ENCODE measurements at places on chromosomes 3 and 15.
A peak's percentile ranks its signal among the peaks of the same experiment; 100 is the strongest.

DNA sequence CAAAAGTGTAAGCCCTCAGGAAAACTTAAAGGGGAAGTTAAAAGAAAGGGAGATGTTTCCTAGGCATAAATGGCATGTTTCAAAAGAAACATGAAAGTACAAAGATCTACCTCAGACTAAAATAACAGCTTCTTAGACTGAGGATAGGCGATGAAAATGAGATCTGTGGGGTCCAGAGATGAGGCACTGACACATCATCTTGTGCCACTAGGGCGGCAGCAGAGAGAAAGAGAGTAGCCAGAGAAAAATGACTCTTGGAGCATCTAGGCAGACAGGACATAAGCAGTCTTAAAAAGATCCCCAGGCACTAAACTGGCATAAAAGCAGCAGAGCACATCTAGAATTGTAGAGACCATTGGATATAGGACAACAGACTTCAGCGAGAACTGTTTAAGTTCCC is 42.5 kb upstream of the RFX7 start:
- peak; percentile 2 for DNase-seq

- DNase-seq = peak; percentile 36
Observed at GRCh38 chr3:46812237-46812791, 50.9 kb downstream of the MYL3 start.

DNA sequence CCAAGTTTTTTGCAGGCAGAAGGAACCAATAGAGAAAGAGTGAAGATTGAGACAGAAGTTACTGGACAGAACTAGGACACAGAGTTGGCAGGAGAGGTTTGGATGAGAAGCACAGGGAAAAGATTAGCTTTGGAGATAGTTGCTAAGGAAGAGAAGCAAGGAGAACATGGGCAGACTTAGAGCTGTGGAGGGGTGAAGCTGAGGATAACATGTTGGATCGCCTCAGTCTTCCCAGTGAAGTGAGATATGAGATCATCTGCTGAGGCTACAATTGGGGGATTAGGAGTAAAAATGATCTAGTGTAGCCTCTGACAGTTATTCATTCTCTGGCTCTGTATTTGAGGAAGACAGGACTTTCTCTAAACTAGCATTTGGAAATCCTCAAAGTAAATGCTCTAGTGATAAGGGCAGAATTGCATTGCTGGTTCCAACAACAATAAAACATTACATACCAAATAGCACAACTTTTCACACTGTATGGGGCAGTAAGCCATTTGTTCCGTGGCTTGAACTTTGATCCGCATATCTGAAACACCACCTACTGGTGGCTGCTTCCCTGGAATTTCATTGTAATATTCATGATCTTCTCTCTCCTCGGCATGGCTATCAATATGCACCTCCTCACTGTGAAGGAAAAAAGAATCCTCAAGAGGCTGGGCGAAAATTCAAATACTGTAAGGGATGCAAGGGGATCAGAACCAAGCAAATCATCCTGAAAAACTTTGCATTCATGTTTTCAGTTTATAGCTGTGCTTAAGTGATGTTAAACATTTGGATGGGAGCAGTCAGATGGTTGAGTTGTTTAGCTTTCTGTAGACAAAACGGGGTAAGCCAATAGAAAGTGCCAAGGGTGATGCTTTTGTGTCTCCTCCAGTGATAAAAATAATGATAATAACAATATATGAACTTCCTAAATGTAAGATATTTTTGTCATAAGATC is 22.2 kb upstream of the EID1 start:
- DNase-seq = no peak

- DNase-seq = no peak
Observed at GRCh38 chr3:37907906-37908305, 46.2 kb downstream of the CTDSPL start.

GRCh38 chr3:15053541-15053940 is 11.6 kb downstream of the MRPS25 start:
- DNase-seq = no peak

- DNase-seq = no peak
Observed at GRCh38 chr3:30259730-30260129, 346.7 kb upstream of the TGFBR2 start.

DNA sequence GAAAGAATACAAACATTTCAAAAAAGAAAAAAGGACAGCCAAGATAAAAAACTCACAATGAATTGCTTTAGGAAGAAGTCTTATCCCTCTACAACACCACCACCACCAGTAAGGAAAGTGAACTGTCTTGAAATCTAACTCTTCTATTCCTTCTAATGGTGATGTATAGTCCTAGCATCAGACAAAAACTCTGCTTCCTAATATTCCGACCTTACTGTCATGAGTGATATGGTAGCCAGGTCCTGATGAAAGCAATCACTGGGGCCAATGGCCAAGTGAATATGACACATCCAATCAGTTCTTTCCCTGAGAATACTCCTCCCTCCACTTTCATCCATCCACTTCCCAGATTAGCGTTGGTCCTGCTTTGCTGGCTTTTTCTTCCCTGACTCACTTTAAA is 14.8 kb downstream of the GK5 start:
- DNase-seq = no peak

DNA sequence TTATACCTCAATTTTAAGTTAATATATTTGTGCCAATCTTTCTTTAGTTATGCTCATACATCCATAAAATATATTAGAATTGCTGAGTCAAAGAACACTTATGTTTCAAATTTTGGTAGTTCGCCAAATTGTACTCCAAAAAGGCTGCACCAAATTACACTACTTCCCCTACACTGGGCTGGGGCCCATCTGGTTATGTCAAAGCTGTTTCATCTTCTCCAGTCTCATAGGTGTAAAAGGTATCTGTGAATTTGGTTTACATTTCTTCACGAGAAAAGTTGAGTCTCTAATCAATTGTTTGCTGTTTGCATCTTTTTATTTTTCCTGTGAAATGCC is 706 bp downstream of the FSIP1 start:
- no peak for DNase-seq

GRCh38 chr3:42745776-42746454 is 27.1 kb downstream of the CCDC13 start:
- no peak for DNase-seq

GRCh38 chr3:196502775-196503195 is 783 bp downstream of the RNF168 start:
- DNase-seq = peak; percentile 80

DNA sequence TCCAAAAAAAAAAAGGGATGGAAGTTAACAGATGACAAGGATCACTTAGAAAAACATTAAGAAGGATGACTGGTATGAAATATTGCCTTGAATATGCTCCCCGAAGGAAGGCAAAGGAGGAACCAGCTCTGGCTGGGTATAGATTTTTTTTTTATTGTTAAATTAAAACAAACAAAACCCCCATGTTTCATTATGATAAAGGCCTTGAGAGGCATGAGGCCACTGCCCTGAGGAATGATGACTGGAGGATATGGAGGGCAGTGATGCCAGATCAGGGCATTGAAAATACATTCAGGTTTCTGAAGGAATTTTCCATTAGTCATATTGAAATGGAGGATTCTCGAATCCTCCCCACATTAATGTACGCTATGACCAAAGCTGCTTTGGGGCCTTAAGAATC is 120.9 kb downstream of the ADAMTS9 start:
- DNase-seq = no peak

- DNase-seq = no peak
Observed at GRCh38 chr3:140164922-140165590, 230.1 kb downstream of the CLSTN2 start.

DNA sequence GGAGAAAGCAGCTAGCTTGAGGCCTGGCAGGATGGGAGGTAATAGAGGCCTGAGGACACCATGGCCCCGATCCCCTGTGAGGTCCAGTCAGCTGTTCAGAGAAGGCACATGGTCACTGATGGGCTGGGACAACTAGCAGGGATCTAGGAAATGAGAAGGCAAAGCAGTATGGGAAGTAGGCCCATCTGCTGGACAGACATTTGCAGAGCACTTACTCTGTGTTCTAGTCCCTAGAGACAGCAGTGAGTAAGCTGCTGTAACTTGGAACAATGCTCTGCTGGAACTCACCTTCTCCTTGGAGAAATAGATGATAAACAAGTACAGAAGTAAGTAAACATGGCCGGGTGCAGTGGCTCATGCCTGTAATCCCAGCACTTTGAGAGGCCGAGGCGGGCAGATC is 7.1 kb downstream of the ECE2 start:
- peak; percentile 32 for DNase-seq

DNA sequence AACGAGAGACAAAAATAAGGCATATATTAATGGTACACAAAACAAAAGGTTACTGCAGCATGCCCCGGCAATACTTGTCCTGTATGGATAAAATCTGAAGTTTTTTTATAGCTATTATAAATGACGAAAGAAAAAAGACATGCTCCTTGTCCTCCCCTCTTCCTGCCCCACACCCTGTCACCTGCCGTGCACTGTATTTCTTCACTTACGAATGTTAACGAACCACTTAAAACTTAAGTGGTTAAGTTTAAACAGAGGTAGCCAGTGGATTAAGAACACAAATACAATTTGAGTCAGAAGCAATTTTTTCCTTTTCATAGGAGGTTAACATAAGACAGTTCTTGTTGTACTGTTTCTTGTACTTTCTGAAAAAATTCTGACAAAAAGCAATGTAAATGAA is 799.1 kb upstream of the NECTIN3 start:
- no peak for DNase-seq

- no peak for DNase-seq
Observed at GRCh38 chr3:16056217-16056616, 118.3 kb upstream of the GALNT15 start.

DNA sequence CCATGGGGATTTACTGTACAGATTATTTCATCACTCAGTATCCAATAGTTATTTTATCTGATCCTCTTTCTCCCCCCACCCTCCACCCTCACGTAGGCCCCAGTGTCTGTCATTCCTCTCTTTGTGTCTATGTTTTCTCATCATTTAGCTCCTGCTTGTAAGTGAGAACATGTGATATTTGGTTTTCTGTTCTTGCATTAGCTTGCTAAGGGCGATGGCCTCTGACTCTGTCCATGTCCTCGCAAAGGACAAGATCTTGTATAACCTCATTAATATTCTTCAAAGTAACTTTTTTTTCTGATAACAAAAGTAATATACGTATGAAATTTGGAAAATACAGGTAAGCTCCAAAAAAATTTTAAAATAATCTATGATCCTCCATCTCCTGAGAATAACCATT is 67.4 kb downstream of the MAP3K13 start:
- no peak for DNase-seq

DNA sequence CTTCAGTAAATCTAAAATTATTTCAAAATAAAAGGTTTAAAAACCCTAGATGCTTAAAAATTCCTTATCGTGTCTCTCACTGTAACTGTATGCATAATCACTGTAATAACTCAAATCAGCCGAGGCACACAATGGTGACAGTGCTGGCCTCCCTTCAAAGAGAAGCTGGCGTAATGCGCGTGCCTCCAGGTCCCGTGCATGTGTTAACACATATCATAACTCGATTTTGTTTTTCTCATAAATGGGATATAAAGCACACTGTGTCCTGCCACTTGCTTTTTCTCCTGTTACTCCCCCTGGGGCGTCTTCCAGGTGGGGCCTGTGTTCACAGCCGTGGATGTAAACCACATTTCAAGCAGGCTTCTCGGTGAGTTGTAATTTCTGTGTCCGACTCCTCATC is 56.0 kb downstream of the TPRA1 start:
- DNase-seq = no peak

GRCh38 chr3:108130701-108131474 is 40.1 kb upstream of the CD47 start:
- DNase-seq = no peak

DNA sequence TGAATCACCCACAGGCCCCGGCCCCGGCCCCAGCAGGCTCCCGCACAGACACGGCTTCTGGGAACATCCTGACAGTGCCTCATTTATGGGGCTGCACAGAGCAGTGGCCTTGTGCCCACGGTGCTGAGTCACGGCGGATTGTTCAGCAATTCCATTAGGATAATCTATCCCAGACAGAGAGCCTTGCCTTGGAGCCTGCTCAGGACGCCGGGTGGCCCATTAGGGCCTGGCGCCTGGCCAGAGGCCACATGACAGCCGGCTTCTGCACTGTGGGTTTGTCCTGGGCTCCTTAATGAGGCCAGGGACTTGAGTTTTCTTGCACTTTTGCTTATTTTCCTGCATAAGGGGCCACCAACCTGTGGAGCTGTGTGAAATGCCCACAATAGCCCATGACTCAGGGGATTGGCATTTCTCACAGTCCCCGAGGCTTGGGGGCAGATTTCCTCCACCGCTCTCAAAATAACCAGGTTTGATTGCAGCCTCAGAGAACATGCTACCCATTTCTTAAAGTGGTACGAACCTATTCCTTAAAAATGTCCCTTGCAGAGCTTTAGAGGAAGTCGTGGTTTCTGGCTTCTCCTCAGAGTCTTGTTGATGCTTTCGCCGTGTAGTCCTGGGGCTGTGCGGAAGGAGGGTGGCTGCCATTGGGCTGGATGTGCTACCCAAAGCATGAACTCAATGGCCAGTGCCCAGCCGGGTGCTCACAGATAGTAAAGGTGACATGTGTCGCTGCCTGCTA is 19.0 kb downstream of the SYNM start:
- peak; percentile 69 for DNase-seq

- DNase-seq = no peak
Observed at GRCh38 chr3:112481302-112481721, 18.0 kb downstream of the BTLA start.

DNA sequence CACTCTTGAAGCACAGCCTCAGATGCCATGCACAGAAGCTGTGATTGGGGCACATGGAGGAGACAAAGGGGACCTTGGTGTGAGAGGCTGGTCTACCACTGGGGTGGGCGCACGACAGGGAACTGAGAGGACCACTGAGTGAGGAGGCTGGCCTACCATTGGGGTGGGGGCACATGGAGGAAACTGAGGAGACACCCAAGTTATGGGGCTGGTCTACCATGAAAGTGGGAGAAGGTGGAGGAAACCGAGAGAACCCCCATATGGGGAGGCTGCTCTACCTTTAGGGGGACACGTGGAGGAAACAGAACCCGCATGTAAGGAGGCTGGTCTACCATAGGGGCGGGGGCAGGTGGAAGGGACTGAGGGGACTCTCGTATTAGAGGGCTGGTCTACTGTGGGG is 153.4 kb downstream of the FBLN2 start:
- no peak for DNase-seq

GRCh38 chr15:69666441-69666882 is 213.8 kb downstream of the RPLP1 start:
- DNase-seq = peak; percentile 85
